Suprapubic skin (tissue), 4 donors: ENCODE measurements at places on chromosomes 13 and 19. TPM values are rescaled to one million over a fixed set of nuclear protein-coding genes. Genes with fewer than 3 reads are reported as not detected.

The GPC5 gene
- not detected for total RNA-seq

DNA sequence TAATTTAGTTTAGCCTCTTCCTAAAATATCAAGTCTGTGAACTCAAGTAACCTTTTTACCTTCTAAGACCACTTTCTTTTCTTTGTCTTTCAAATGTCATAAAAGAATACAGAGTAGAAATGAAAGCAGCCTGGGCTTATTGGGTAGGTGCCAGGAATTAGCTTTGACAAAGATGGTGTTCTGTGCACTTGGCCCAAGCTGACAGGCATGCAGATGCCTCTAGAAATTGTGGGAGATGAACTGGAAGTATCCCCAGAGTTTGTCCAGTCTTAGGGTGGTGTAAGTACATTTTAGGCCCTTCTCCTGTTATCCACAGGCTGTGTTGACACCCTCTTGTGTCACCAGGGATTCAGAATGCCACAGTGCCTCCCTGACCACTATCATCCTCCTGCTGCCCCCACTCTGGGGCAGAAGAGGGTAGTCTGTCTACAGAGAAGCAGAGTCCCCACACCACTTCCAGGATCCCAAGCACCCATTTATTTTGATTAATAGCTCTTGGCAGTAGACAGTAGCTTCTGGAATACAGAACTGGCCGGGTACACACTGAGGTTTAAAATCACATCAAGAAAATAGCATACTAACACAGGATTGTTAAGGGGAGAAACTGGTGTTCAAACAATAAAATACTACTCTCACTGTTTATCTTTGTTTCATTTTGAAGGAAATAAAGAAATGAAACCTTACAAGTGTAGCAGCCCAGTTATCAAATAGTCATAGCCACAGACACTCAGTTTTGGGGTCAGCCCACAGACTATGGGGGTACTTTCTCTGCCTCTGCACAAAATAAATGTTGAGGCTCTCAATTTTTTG is 343.2 kb downstream of the KCNRG start:
- peaks cover 13% of the 10 kb centered on the region for H3K4me1 ChIP-seq
- H3K27ac ChIP-seq = no peak overlapping the region
- no peaks in the 10 kb centered on the region for H3K27me3 ChIP-seq
- no peak for DNase-seq
- no peak overlapping the region for H3K4me3 ChIP-seq
- H3K36me3 ChIP-seq = no peaks in the 10 kb centered on the region

The HSD17B14 gene
- 3.4 TPM for total RNA-seq

DNA sequence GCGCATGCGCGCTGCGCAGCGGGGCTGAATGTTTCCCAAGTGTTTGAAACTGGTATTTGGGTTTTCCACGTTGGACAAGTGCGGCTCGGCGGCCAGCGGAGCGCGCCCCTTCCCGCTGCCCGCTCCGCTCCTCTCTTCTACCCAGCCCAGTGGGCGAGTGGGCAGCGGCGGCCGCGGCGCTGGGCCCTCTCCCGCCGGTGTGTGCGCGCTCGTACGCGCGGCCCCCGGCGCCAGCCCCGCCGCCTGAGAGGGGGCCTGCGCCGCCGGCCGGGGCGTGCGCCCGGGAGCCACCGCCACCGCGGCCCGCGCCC is at the start of gene ING1:
ING1 (plus strand) TSS at position 59 of the 311 bp plus-strand sequence. CDS start 450 bp downstream, outside the sequence.
- no peaks in the 10 kb centered on the region for H3K36me3 ChIP-seq
- H3K4me1 ChIP-seq = peaks cover 34% of the 10 kb centered on the region
- no peak for DNase-seq
- no peaks in the 10 kb centered on the region for H3K27me3 ChIP-seq
- peak within 1 kb of the TSS; percentile 93 for H3K4me3 ChIP-seq

The IFNL1 gene
- not detected for total RNA-seq

DNA sequence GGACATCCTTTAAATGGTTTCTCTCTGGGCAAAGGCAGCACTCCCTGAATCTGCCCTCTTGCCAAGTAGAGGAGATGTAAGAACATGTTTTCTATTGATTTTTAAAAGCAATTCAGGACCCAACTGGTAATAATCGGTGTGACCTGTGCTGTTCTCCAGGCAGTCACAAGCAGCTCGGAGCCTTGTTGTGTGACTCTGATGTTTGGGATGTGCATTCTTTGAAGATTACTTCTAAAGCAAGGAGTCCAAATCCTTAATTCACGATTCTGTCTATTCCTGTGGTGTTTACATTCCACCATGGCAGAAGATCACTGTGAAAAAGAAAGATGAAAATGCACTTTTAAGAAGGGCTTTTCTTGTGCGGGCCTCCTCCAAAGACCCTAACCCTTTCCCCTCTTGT is 122.3 kb upstream of the ZNF536 start:
- H3K27me3 ChIP-seq = peaks cover 57% of the 10 kb centered on the region
- no peak overlapping the region for H3K27ac ChIP-seq
- no peak overlapping the region for H3K4me3 ChIP-seq
- no peak for DNase-seq
- H3K4me1 ChIP-seq = no peaks in the 10 kb centered on the region
- no peaks in the 10 kb centered on the region for H3K36me3 ChIP-seq

DNA sequence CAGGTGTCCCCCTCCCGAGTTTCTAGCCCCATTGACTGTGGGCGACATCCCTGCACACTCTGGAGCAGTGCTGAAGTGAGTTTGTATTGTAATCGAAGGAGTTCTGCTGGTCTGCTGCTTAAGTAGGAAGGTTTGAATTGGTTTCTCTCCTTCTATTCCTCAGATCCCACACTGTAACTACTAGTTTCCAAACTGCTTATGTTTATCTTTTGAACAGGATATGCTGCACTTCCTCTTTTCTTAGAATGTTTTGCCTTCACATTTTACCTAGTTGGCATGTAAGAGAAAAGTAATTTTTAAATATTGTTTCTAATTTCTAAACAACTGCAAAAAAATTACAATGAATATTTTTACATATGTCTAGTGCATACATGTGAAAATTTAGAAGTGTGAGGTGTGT is 511.8 kb downstream of the KLF12 start:
- DNase-seq = no peak
- no peaks in the 10 kb centered on the region for H3K27me3 ChIP-seq
- no peak overlapping the region for H3K27ac ChIP-seq
- H3K4me1 ChIP-seq = no peaks in the 10 kb centered on the region

The ZNF439 gene
- 8.4 TPM for total RNA-seq

DNA sequence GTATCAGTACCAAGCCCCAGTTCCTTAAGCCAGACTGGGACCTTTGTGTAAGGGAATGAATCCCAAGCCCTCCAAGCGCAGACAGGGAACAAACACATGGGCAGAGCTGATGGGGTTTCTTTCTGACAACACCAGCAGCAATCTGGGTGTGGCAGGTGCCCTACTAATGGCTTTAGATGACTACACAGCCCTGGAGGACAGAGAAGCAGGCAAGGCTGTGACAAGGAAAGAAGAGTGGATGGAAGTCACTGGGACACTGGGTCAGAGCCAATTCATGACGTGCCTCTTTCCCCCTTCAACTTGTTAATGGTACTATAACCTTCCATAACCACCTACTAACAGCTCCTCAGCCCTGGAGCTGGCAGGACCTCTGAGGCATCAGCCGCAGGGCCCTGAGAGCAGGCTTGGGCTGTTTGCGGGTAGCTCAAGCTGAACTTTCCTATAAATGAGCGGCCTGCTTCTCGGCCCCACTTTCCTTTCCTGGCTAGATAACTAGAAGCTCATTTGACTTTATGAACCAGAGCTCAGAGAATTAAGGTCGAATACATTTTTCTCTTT is 38.9 kb downstream of the RASL11A start:
- H3K4me3 ChIP-seq = no peak overlapping the region
- peak; percentile 43 for DNase-seq
- peaks cover 7% of the 10 kb centered on the region for H3K27me3 ChIP-seq
- H3K27ac ChIP-seq = no peak overlapping the region

GRCh38 chr13:106898231-106898630 is 330.3 kb upstream of the ARGLU1 start:
- no peaks in the 10 kb centered on the region for H3K4me1 ChIP-seq
- no peak overlapping the region for H3K27ac ChIP-seq
- H3K4me3 ChIP-seq = no peak overlapping the region
- DNase-seq = no peak
- H3K36me3 ChIP-seq = no peaks in the 10 kb centered on the region

The CEACAM1 gene
- total RNA-seq = 3.1 TPM

GRCh38 chr13:92362717-92363116 is 863.9 kb upstream of the GPC6 start:
- H3K4me3 ChIP-seq = no peak overlapping the region
- no peaks in the 10 kb centered on the region for H3K27me3 ChIP-seq

DNA sequence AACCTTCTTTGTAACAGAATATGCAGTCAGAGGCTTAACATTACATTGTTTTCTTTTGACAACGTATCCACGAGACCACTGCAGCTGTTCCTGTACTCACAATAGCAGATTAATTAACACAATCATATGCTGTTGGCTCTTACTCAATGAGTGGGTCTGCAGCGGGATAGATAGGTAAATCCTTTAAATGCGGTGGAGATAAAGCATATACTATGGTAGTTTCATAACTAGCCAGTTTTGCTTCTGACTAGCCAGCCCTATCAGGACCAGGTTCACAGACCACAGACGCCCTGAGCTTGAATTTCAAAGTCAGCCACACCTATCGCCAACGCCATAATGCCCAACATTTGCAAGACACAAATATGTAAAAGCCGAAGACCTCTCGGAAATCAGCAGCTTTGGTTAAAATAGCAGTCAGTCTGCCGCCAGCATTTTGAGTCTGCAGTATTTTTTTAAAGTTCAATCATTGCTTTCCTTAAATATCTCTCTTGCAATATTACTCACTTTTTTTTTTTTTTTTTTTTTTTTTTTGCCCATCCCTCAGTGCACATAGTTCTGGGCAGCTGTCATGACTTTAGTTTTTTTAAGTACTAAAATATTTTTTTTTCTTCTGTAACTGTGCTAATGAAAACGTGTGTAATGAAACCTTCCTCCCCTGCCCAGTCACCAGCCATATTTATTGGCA is 120.5 kb downstream of the ZNF536 start:
- no peak overlapping the region for H3K27ac ChIP-seq
- DNase-seq = no peak
- H3K36me3 ChIP-seq = no peaks in the 10 kb centered on the region
- H3K4me1 ChIP-seq = no peaks in the 10 kb centered on the region
- H3K27me3 ChIP-seq = peaks cover 29% of the 10 kb centered on the region

GRCh38 chr19:48111280-48111679 is 663 bp upstream of the PLA2G4C start:
- no peak for DNase-seq
- peaks cover 25% of the 10 kb centered on the region for H3K4me1 ChIP-seq
- H3K4me3 ChIP-seq = no peak overlapping the region
- peaks cover 8% of the 10 kb centered on the region for H3K36me3 ChIP-seq
- peak overlapping the region; percentile 89 for H3K27ac ChIP-seq
- H3K27me3 ChIP-seq = no peaks in the 10 kb centered on the region

DNA sequence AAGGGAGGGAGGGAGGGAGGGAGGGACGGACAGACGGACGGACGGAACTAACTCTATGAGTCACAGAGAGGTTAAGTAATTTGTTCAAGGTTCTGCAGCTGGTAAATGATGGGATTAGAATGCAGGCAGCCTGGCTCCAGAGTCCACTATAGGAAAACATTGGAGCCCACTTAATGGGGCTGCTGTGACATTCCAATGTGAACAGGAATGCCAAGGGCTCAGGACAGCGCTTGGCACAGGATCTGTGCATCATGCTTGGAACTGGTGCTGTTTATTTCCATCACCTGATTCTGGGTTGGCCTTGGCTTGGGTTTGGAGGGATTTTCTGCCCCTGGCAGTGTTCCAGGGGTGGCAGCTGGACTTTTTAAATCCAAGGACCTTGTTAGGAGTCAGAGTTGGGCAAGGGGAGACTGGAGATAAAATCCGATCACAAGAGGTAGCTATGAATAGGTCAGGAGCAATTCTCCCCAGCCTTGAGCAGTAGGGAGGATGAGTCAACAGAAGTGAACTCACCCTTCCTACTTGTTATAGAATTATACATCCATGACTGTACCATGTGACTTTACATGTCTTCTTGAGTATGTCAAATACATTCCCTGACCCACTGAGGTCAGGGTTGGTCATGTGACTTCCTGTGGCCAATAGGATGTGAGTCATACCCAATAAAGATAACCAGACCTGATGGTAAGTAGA is 7.8 kb upstream of the HIF3A start:
- H3K27me3 ChIP-seq = no peaks in the 10 kb centered on the region
- no peak overlapping the region for H3K27ac ChIP-seq
- DNase-seq = no peak
- H3K36me3 ChIP-seq = no peaks in the 10 kb centered on the region
- no peaks in the 10 kb centered on the region for H3K4me1 ChIP-seq

DNA sequence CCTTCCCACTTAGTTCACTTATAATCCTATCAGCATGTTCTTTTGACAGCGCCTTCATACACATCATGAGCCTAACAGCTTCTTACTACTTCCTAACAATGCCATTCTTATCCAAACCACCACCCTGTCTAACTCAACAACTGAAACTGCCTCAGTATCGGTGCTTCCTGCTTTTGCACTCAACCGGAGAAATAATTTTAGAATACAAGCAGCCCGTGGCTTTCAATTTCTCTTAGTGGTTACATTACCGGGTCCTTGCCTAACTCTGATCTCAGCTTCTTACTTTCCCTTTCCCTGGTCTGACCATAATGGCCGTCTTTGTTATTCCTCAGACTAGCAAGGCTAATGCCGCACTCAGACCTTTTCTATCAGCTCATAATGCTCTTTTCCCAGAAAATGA is 17.0 kb downstream of the ZFP82 start:
- H3K27ac ChIP-seq = no peak overlapping the region
- no peaks in the 10 kb centered on the region for H3K27me3 ChIP-seq
- no peak for DNase-seq
- no peaks in the 10 kb centered on the region for H3K4me1 ChIP-seq

- peaks cover under 1% of the 10 kb centered on the region for H3K4me1 ChIP-seq
- H3K4me3 ChIP-seq = no peak overlapping the region
- no peak for DNase-seq
These were observed 28.9 kb upstream of the USP12 start for GRCh38 chr13:27200413-27201070.

DNA sequence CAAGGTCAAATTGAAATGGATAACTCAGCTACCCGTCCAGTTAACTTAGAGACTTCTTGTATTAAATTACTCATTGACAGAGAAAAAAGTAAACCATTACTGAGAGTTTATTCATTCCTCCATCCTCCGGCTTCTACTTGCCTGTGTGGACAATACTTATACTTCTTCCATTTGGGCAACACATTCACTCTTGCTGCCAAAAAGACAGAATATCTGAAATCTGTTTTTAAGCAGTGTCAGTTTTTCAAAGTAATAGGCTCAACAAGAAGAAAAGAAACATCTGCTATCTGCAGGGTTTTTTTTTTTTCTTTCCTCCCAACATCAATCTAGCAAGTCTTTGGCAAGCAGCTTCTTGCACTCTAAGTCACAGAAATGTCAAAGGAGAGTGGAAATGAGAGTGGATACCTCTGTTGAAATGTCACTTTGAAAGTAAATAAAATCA is 1142.8 kb downstream of the PCDH9 start:
- H3K36me3 ChIP-seq = no peaks in the 10 kb centered on the region
- H3K27ac ChIP-seq = no peak overlapping the region
- no peak overlapping the region for H3K4me3 ChIP-seq

DNA sequence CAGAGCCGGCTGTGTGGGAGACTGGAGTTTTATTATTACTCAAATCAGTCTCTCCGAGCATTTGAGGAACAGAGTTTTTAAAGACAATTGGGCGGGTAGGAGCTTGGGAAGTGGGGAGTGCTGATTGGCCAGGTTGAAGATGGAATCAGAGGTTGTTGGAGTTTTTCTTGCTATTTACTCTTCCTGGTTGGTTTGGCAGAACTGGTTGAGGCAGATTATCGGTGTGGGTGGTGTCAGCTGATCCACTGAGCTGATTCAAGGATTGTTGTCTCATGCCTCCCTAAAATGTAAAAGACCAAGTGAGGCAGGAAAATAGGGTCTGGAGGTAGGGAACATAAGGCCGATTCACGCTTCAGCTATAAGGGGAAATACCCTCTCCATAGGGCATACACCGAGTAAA is 1.3 kb upstream of the TDRD12 start:
- no peak overlapping the region for H3K4me3 ChIP-seq
- H3K27me3 ChIP-seq = no peaks in the 10 kb centered on the region
- H3K36me3 ChIP-seq = peaks cover 17% of the 10 kb centered on the region
- H3K27ac ChIP-seq = no peak overlapping the region
- DNase-seq = no peak
- H3K4me1 ChIP-seq = peaks cover 5% of the 10 kb centered on the region
